ENCODE measurements at places on chromosomes 13 and 19.

- DNase-seq = no peak
These were observed 30.1 kb upstream of the OBI1 start for GRCh38 chr13:78689011-78689410.

- no peak for DNase-seq
These were observed 198.3 kb downstream of the KCNRG start for GRCh38 chr13:50213526-50213925.

DNA sequence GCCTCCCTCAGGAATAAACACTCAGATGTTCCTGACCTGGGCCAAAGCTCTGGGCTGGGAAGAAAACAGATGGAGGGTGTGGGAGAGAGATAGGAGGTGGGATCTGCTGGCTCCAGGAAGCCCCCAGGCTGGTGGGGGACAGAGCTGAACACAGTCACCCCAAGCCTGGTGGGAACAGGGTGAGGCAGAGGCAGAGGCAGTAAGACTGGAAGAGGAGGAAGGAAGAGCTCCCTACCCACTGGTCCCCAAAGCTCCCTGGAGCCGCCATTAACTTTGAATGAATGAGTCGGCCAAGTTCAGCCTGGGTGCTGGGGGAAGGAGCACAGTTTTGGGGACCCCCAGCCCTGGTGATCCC lies 801 bp upstream of the KCNN1 start:
- no peak for DNase-seq

DNA sequence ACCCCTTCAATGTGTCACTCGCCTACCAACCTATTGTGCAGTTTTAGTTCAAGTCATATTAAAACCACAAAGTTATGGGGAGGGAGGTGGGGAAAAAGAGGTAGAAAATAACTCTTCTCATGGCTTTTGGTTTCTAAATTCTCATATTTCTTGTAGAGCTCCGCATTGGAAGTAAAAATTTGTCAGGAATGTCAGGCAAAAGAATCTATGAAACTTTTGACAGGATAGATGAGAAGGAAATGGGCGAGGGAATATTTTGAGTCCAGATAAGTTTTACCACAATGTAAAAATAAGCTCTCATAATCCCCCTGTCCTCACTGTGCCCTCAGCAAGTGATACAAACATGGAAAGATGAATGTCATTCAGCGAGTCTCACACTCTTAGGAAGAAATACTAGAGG lies 270.4 kb downstream of the DLEU7 start:
- no peak for DNase-seq

- DNase-seq = peak; percentile 40
These were observed 13.7 kb downstream of the WBP4 start for GRCh38 chr13:41075034-41075433.

DNA sequence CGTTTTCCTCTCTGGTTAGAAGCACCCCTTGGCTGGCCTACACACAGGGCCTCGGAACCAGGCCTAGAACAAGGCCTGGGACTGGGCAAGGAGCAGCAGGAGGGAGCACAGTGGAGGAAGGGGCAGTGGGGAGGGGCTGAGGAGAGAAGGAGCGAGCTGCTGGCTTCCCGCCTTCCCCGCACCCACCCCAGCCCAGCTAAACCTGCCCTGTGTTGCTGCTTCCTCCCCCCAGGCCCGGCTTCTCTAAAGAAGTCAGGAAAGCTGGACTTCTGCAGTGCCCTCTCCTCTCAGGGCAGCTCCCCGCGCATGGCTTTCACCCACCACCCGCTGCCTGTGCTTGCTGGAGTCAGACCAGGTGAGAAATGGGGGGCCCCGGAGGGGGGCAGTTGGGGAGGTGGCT lies 24.3 kb downstream of the LYL1 start:
- DNase-seq = no peak

DNA sequence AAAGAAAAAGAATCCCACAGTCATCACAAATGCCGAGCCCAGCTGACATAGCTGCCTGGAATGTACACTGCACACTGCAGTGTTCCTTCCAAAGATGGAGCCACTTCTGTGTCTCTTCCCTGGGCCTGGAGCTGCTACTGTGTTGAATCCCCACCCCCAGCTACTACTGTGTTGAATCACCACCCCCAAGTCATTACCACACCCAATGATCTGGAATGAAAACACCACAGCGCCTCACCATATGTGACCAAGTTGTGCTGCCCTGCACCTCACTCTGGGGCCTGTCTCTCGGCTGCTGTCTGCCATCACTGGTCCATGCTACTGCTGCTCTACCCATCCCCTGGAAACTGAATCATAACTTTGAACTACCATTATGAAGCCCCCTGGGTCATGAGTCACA lies 861.2 kb downstream of the UQCRFS1 start:
- no peak for DNase-seq

GRCh38 chr13:99415014-99415650 lies 86.1 kb upstream of the TM9SF2 start:
- no peak for DNase-seq

DNA sequence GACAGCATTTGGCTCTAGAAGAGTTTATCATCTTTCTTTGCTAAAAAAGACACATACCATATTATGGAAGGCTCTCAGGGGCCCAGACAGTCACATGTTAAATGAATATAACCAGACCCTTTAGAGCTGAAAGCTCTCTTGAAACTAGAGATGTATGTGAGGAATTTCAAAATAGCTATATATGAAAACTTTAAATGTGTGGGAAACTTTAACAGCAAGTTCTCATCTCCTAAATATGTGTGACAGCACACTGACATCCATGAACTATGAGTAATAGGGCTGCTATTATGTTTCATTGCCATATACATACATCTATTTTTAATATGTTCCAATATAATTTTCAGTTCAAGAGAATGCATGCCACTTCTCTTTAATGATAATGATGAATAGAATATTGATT lies 509.5 kb downstream of the GPC6 start:
- no peak for DNase-seq

GRCh38 chr13:21960108-21960507 lies 289.2 kb downstream of the FGF9 start:
- DNase-seq = no peak

GRCh38 chr19:919199-920050 lies 2.3 kb downstream of the KISS1R start:
- peak; percentile 71 for DNase-seq

GRCh38 chr19:17391371-17392151 lies 2.4 kb downstream of the CCDC194 start:
- no peak for DNase-seq

- no peak for DNase-seq
These were observed 55.9 kb downstream of the ZNF431 start for GRCh38 chr19:21197590-21198295.

- DNase-seq = no peak
These were observed 60.7 kb downstream of the ATP11A start for GRCh38 chr13:112750570-112750969.

DNA sequence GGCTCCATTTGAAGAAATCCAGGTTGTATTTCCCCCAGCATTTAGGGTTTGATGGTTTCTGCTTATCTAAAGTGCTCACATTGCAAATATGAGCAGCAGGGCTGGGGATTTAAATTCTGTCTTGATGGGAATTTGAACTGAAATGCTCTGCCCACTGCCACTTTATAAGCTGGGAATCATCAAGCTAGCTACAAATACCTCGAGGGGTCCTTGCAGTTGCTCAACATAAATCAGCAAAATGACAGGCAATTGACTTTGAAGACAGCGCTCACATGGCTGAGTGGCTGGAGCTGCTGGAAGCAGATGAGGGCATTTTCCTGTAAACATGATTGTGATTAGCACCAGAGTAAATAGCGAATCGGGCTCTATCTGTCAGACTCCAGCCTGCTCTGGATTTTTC lies 39.4 kb upstream of the MEDAG start:
- DNase-seq = no peak

- no peak for DNase-seq
These were observed 242.1 kb downstream of the ENOX1 start for GRCh38 chr13:43544631-43545030.

DNA sequence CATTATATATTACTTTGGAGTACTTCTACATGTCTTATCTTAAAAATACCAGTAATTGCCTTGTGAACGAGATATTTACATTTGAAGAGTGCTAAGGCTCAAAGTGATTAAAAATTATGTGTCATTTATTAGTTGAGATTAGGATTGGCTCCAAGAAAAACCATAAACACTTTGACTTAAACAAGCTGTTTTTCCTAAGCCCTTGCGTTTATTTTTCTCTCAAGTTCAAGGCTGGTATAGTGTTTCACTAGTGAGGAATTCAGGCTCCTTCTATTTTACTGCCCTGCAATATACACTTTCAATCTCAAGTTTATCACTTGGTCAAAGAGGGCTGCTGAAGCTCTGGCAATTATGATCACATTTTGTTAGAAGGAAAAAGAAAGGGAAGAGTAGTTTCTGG lies 49.9 kb downstream of the UFM1 start:
- no peak for DNase-seq

DNA sequence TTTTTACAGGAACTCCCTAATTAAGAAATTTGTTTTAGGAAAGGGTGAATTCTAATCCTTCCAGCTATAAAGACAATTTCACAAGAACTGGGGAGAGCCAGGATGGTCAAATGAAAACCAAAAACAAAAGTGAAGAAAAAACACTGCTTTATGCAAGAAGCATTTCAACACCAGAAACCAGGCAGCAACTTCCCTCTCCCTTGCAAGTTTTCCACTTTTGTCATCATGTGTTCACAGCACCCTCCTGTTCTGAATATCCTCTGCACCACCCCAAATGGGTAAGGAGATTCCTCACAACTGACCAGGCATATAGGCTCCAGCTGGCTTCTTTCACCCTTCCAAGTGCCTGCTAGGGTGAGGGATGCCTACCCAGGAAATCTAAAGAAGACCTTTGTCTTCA lies 328.1 kb downstream of the TBC1D4 start:
- no peak for DNase-seq

DNA sequence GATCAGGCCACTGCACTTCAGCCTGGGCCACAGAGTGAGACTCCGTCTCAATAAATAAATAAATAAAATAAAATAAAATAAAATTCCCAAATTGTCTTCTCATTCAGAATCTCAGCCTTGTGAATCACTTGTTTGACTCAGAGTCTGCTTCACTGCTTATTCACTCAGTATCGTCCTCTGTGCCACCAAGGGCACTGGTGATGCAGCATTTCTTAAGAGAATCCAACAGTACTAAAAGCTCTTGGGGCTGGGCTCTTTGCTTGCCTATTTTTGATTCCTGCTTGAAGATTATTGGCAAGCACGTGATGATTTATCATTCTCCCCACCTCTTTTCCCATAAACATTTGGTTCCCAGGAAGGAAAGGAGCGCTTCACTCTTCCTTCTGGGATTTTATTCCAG lies 54.8 kb upstream of the HMGB1 start:
- no peak for DNase-seq

- no peak for DNase-seq
These were observed 12.8 kb downstream of the SPPL2B start for GRCh38 chr19:2341244-2341751.

DNA sequence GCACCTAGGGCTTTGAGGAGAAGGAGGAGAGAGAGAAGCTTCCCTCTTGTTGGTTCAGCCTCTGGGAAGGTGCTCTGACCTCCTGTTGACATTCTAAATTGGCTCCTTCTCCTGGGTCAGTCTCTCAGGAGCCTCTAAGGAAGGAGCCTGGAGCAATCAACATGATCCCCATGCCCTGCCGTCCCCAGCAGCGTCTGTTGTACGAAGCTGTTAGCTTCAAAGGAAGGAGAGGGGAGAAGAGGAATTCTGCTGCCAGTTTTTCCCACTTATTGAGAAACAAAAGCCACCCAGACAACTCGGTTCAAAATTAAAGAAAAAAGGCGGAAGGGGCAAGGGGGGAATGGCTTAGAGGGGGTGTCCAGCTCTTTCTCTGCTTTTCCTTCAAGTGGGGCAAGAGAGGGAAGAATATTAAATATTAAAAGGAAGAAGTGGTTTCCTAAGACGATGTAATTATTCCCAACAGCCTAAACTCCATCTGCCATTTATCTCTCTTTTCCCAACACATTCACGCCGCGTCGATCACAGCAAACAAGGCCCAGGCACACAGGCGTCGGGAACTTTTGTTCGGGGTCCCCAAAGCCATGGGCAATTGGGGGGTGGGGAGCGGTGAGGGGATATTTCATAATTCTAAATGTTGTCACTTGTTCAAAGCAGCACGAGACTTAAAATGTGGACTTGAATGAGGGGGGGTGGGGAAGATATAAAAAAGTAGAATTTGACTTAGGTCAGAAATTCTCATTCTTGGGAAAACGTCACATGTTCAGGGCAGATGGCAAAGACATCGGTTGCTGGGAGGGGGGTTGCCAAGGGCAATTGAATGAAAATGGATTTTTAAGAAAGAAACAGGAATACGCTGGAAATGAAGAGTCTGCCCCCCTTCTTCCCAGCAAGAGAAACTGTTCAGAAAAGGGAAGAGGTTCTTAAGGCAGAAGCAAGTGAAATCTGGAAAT lies 116.8 kb upstream of the CACNA1A start:
- no peak for DNase-seq

DNA sequence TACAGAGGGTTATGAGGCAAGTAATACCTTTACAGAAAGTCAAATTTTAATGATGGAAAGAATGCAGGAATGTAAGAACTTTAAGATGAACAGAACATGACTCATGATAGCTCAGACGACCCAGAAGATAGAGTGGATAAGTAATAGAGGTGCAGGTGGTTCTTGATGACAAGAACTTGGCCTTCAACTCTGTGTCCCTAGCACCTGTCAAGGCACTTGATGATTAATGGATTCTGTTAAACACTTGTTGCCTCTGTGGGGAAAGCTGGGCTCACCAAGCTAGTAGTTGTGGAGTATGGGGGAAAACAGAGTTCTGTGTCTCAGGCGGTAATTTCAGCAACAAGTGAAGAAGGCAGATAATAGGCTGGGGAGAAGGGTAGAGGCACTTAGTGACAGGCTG lies 306.2 kb downstream of the ATP8A2 start:
- DNase-seq = no peak

- DNase-seq = no peak
These were observed 31.1 kb downstream of the OPA3 start for GRCh38 chr19:45553464-45553863.

GRCh38 chr13:19673473-19674430 lies 40.3 kb downstream of the MPHOSPH8 start:
- DNase-seq = no peak

DNA sequence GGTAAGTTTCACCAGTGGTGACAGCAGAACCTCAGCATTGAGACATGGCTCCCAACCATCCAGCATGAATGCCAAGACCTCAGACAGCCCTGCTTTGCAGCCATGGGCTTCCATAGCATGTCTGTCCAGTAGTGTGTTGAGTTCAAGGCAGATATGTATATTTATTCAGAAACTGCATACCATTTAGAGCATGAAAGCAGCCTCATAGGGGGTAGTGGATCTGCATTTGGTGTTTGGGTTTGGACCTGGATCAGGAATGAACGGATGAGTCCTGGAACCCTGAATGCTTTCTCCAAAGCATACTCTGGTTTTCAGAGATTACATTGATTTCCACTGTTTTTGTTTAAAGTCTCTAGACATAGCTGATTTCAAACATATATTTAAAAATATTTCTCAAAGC lies 114.3 kb downstream of the ESD start:
- no peak for DNase-seq

GRCh38 chr13:59790626-59791025 lies 373.1 kb downstream of the DIAPH3 start:
- no peak for DNase-seq

DNA sequence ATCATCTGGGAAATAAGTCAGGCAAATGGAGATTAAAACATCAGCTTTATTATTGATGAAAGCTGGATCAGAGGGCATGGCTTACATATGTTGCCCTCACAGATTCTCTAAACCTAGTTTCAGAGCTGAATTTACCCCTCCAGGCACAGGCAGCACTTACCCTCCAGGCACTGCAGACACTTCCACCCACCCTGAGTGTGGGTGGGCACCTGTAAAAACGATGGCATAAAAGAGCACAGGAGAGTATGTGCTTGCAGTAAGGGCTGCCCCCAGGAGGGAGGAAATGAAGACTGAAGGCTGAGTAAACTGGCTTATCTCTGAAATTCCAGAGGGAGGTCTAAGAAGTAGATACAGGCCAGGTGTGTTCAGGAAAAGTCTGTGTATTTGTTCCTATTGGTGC lies 185.0 kb upstream of the HTR2A start:
- DNase-seq = no peak

Data from activated CD8-positive, alpha-beta T cell treated with anti-CD3 and anti-CD28 coated beads for 36 hours (primary cell).